ENCODE measurements at places on chromosomes 4 and X. TPM values are rescaled to one million over a fixed set of nuclear protein-coding genes. Genes with fewer than 3 reads are reported as not detected.

The CORIN gene
- total RNA-seq = 2.1 TPM

The DCUN1D4 gene
- total RNA-seq = 47.6 TPM

The SLC35A2 gene
- total RNA-seq = 22.8 TPM

The RHOXF2B gene
- not detected for total RNA-seq

The GPM6B gene
- total RNA-seq = 26.9 TPM

DNA sequence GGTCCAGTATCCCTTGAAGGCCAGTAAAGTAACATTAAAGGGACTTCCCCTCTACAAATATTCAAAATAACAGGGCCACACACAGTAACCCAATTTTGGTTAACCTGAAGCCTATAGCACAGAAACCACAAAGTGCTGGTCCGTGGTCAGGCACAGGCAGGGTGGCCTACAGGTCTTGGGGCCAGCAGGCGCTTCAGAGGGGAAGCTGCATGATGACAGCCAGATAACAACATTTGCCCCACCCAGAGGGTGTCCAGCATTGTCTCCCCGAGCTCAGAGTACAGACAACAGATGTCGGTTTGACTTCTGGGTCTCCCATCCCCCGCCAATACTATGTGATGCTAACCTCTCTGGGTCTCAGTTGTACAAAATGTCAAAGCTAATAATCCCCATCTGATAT, 51.1 kb downstream of the SH3KBP1 start:
- H3K36me3 ChIP-seq = no peaks in the 10 kb centered on the region
- no peak for DNase-seq
- no peaks in the 10 kb centered on the region for H3K4me1 ChIP-seq
- no peak overlapping the region for H3K4me3 ChIP-seq

GRCh38 chr4:86393749-86394148, 33.9 kb upstream of the MAPK10 start:
- no peak overlapping the region for H3K4me3 ChIP-seq
- DNase-seq = no peak
- no peaks in the 10 kb centered on the region for H3K4me1 ChIP-seq
- no peaks in the 10 kb centered on the region for H3K27me3 ChIP-seq

The FGG gene
- total RNA-seq = 8.7 TPM

- no peak overlapping the region for H3K27ac ChIP-seq
- H3K36me3 ChIP-seq = no peaks in the 10 kb centered on the region
- H3K27me3 ChIP-seq = no peaks in the 10 kb centered on the region
- no peaks in the 10 kb centered on the region for H3K4me1 ChIP-seq
Observed at GRCh38 chr4:30862196-30862595, 142.0 kb downstream of the PCDH7 start.

The CWH43 gene
- total RNA-seq = not detected

GRCh38 chr4:183157215-183157614, 58.2 kb downstream of the WWC2 start:
- DNase-seq = no peak
- H3K36me3 ChIP-seq = no peaks in the 10 kb centered on the region
- no peak overlapping the region for H3K4me3 ChIP-seq
- no peaks in the 10 kb centered on the region for H3K27me3 ChIP-seq
- no peaks in the 10 kb centered on the region for H3K4me1 ChIP-seq

DNA sequence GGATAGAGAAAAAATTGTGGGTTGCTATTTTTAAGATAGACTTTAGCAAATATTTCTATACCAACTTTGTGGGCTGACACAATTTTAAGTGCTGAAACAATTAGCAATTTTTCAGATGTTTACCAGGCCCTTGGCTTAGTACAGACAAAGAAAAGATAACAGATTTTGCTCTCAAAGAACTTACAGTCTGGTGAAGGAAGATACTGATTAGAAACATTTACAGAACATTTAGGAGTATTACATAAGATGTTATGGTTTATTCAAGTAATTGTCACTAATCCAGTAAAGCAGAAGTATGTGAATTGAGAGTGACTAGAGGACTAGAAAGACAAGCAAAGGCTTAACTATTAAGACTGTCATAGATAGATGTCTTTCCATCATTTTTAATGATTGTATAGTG, 35.3 kb upstream of the NDUFC1 start:
- H3K4me1 ChIP-seq = no peaks in the 10 kb centered on the region
- H3K36me3 ChIP-seq = no peaks in the 10 kb centered on the region
- H3K27ac ChIP-seq = no peak overlapping the region
- no peaks in the 10 kb centered on the region for H3K27me3 ChIP-seq
- no peak overlapping the region for H3K4me3 ChIP-seq

The GYPA gene
- not detected for total RNA-seq

The TECRL gene
- not detected for total RNA-seq

GRCh38 chr4:125254106-125254505, 60.6 kb upstream of the FAT4 start:
- H3K4me1 ChIP-seq = no peaks in the 10 kb centered on the region
- H3K36me3 ChIP-seq = no peaks in the 10 kb centered on the region
- H3K27me3 ChIP-seq = no peaks in the 10 kb centered on the region
- no peak overlapping the region for H3K27ac ChIP-seq
- no peak for DNase-seq

GRCh38 chr4:70297576-70297975, 37.2 kb upstream of the CABS1 start:
- H3K27me3 ChIP-seq = no peaks in the 10 kb centered on the region
- no peak overlapping the region for H3K27ac ChIP-seq
- no peak overlapping the region for H3K4me3 ChIP-seq
- no peak for DNase-seq
- H3K4me1 ChIP-seq = no peaks in the 10 kb centered on the region

DNA sequence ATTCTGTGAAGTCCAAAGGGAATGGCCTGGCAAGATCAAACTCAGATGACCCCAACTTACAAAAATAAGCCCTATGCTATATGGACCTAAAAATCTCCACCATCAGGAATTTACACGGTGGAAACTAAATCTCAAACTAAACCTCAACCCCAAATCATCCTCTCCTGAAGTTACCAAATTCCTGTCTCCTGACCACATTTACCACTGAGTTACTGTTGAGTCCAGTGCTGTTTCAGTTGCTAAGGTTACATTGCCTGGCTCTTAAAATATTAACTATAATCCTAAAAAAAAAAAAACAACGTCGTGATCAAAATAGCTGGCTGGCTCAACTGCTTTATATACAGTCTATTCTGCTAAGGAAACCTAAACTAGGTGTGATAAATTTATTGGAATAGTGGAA, 315.2 kb upstream of the SLIT2 start:
- DNase-seq = no peak
- no peaks in the 10 kb centered on the region for H3K36me3 ChIP-seq
- H3K4me3 ChIP-seq = no peak overlapping the region

The C1QTNF7 gene
- 2.8 TPM for total RNA-seq
